Stimulated activated CD8-positive, alpha-beta memory T cell treated with anti-CD3 and anti-CD28 coated beads, Interleukin-7, amount 100 ng/mL, for 1 hour (primary cell): ENCODE measurements at places on chromosomes 1 and 21.

GRCh38 chr1:23701996-23702395, 10.4 kb downstream of the RPL11 start:
- DNase-seq = no peak

- DNase-seq = no peak
Observed at GRCh38 chr1:174174461-174175329, 15.4 kb downstream of the RABGAP1L start.

- no peak for DNase-seq
Observed at GRCh38 chr1:15621975-15622374, 4.7 kb downstream of the DDI2 start.

GRCh38 chr1:199918196-199918769, 109.2 kb upstream of the NR5A2 start:
- no peak for DNase-seq

GRCh38 chr1:117586747-117587498, 18.9 kb upstream of the TENT5C start:
- DNase-seq = no peak

DNA sequence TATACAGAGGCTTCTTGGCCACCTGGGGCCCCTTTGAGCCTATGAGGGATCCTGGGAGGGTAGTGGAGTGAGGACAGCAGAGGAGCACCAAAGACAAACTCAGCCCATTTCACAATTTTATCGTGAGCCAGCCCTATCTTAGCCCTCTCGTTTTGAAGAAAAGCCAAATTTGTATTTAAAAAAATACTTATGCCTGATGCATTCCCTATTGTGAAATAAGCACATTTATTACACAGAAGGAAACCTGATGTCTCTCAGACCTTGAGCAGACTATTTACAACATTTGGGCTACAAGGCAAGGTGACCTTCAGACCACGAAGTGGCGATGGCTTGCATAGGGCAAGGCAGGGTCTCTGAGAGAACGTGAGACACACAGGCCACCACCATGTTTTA, 41.3 kb upstream of the H6PD start:
- no peak for DNase-seq

- no peak for DNase-seq
Observed at GRCh38 chr21:18493422-18493821, 89.8 kb upstream of the TMPRSS15 start.

DNA sequence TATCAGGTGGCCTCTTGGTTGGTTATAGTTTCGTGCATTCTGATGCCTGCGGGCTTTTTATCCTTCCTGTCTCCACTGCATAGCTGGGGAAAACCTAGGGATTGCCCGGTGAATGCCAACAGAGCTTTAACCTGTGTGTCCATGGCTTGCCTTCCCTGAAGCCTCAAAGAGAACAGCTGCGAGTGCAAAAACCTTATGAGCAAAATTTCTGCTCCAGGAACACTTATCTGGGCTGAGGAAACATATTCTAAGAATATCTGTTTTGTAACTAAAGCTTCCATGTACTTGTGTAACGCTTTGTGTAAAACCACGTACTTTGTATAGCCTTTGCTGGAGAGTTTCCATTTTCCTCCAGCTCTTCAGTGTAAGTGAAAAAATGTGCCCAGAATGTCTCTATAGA, 7.2 kb downstream of the CNST start:
- DNase-seq = no peak

DNA sequence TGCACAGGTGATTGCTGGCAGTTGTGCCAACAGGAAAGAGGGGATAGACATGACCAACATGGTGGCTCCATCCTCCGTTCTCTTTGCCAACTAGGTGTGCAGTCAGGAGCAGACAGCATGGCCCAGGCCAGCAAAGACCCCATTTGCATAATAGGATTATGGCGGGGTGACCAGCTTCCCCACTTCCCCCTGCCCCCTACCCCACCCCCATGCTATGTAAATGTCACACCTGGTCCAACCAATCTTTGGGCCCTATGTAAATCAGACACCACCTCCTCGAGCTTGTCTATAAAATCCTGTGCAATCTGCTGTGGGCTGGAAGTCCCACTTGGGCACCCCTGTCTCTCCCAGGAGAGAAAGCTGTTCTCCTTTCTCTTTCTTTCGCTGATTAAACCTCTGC, 146.0 kb downstream of the SLC30A10 start:
- DNase-seq = no peak

DNA sequence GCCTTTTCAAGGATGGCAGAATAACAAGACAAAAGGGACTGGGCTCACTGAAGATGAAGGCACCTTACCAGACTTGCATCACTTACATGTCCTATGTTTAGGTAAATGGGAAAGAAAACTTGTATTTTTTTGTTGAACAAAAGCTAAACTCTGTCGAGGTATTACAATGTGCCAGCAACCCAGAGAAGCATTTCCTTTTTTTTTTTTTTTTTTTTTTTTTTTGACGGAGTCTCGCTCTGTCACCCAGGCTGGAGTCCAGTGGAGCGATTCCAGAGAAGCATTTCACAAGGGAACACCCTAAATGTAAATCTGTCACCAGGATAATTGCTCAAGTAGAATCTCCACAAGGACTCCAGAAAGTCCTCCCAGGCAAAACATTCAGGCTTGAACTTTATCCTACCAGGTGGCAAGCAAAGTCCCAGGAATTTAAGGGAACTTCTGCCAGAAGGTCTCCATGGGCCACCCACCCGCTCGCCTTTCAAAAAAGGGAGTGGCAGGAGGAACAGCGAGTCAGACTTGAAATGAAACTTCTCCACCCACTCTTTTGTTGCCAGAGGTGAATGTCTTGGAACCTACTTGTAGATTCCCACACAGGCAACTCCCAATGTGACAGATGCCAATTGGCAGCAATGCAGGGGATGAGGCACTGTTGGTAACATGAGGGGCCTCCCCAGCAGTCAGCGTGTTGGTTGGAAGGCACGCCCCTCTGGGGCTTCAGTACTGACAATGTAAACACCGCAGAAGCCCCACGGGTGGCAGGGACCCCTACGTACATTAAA, 125.0 kb downstream of the TIAM1 start:
- DNase-seq = no peak

- DNase-seq = no peak
Observed at GRCh38 chr1:185444676-185445075, 127.6 kb upstream of the IVNS1ABP start.

- no peak for DNase-seq
Observed at GRCh38 chr1:41381692-41382479, 20.7 kb downstream of the FOXO6 start.

GRCh38 chr21:31509194-31510017, 150.1 kb upstream of the SOD1 start:
- peak; percentile 56 for DNase-seq

DNA sequence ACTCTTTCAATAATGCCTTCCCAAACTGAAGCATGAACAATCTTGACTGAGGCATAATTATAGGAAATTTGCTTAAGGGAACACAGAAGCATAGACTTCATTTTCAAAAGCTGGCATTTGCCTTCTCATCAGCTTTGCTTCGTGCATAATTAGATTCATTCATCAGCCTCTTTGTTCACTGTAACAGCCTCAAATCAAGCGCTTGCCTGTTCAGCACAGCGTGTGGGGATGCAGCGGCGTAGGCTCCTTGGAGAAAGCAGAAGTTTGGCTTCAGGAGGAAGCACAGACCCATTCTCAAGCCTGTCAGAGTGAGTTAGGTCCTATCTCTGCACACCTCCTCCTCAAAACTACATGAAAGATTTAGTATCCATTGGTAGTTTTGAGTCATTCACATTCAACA, 246.4 kb upstream of the MAP1LC3C start:
- DNase-seq = no peak

DNA sequence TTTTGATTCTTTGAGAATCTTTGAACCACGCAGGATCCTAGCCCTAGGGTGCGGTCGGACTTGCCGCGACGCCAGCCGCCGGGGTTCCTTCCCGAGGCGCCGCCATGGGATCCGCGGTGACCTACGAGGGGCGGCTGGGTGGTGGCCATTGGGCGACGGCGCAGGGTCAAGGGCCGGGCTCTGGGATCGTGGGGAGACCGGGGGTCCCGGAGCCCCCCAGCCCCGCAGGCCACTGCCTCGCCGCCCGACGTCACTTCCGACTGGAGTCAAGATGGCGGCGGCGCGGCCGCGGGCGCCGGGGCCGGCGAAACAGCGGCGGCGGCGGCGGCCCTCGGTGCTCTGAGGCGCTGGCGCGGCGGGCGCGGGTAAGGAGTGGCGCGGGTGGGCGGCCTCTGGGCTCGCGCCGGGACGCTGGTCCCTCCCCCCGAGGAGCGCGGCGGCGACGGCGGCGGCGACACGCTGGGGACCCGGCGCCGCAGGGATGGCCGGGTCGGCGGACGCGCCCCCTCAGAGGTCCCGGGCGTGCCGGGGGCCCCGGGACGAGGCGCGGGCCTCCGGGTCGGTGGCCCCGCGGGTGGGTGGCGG, at the start of gene PRDM2:
Gene PRDM2 (plus strand): TSS at position 253 of the 585 bp plus-strand sequence. CDS start 15,418 bp downstream, outside the sequence.
- peak; percentile 21 for DNase-seq

DNA sequence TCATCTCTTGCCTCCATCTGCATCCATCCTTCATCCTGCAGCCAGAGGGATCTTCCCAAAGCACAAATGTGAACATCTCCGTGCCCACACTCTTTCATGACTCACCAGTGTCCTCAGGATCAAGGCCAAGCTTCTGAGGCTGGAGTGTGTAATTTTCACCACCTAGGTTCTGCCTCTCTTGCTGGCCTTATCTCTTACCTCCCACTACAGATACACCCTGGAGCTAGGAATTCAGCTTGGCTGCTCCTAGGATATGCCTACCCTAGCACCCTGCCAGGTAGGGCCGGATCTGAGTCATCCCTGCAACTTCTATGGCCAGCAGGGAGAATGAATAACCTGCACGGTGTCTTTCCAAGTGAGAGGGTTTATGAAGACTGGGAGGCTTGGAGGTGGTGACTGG, 208.7 kb upstream of the CSF3R start:
- no peak for DNase-seq

- no peak for DNase-seq
Observed at GRCh38 chr1:39917825-39918224, 16.1 kb upstream of the MYCL start.
